ENCODE measurements at places on chromosomes 5 and 9.

GRCh38 chr5:3853362-3853761 lies 257.7 kb downstream of the IRX1 start:
- no peak for DNase-seq

DNA sequence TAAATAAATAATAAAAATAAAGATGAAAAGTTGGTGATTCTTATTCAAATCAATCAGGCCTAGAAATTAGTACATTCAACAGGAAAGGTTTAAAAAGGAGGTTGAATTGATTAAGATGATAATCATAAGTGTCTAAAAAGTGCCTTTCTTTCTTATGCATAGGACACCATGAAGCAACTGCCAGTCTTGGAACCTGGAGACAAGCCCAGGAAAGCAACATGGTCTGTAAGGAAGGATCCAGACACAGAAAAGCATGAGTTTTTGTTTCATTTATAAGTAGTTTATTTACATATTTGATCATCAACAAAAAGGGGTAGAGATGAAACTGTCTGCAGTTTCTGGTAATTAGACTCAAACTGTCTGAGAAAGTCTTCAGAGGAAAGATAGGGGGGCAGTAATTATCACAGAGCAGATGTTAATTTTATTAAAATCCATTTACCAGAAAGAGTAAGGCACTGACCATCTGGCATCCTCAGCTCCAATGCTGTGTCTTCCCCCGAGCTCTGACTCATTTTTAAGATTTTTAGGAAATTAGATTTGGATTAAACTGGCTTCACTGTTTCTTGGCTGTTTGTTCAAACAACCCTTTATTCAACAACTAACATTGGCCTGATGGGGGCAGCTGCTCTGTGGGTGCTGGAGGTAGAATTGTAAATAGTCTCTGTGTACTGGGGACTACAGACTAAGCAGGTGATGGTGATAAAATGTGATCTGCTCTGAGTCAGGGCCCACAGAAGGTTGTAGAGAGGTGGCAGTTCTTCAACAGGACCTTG lies 2.7 kb downstream of the RABEPK start:
- DNase-seq: peak; percentile 23

DNA sequence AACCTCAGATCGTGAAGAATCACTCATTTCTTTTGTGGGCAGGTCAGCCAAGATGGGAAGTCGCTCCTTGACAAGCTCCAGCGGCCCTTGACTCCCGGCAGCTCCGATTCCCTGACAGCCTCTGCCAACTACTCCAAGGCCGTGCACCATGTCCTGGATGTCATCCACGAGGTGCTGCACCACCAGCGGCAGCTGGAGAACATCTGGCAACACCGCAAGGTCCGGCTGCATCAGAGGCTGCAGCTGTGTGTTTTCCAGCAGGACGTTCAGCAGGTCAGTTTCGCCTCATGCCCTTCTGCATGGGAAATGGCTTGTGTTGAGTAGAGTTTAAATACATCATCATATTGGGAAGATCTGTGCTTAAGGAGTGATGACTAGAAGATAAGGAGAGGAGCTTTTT lies 173.3 kb downstream of the TRIO start:
- DNase-seq: no peak

DNA sequence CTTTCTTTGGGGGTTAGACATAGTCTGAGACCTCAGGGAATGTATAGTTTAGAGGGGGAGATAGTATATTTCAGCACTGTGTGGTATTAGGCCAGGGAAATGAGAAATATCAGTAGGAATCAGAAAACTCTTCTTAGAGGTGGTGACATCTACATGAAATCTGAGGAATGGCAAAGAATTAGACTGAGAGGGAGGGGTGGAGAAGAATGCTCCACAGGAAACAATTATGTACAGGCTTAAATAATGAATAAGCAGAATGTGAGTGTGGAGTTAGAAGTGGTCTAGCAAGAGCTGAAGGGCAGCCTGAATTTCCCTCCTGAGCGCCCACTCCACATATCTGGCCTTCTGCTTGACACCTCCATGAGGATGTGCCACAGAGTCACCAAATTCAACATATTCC lies 3.6 kb upstream of the MACIR start:
- DNase-seq: no peak

DNA sequence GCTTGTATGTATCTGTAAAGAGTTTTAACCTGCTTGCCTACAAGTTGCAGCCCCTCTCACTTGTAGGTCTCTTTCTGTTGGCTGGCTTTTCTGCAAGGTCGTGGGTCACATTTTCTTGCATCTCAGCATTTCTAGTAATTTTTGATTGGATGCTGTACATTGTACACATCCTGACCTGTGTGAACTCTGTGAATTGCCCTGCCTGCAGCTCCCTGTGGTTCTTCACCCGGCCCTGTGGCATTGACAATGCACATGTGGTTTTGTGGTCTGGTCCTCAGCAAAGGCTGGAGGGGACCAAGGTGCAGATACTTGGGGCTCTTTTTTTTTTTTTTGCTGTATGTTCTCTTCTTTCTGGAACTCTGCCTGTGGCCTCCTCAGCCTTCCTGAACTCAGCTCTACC lies 53.6 kb downstream of the WNK2 start:
- DNase-seq: no peak

DNA sequence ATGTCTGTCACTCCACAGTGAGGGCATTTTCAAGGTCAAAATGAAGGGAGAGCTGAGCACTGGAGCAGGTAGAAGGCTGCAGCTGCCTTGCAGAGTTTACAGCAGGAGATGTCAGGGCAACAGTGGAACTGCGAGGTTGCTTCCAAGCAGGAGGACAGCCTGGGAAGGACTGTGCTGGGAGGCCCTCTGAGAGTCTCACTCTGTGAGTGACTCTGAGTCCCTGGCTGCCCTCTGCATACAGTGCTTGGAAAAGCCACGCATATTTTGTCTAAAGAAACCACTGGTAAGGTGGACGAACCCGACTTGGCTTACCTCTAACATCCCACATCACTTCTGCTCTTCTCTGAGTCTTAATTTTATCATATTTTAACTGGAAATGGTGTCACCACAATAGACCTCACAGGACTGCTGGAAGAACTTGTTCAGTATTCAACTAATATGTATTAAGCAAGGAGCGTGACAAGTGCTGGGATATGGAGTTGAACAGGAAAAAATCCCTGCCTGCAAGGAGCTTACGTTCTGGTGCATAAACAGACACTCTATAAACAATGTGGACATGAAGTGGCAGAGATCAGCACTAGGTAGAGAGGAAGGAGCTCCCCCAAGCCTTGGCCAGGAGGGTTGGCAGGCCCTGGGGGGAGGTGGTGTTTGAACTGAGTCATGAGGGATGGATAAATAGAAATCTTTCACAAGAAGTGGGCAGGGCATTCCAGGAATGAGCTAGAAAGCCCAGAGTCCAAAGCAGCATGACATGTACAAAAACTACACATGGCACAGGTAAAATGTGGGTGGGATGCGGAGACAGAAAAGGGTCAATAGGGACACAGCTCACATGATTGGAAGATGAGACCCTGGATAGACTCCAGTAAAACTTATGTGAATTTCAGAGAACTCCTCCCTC lies 64.0 kb upstream of the FOXE1 start:
- no peak for DNase-seq

DNA sequence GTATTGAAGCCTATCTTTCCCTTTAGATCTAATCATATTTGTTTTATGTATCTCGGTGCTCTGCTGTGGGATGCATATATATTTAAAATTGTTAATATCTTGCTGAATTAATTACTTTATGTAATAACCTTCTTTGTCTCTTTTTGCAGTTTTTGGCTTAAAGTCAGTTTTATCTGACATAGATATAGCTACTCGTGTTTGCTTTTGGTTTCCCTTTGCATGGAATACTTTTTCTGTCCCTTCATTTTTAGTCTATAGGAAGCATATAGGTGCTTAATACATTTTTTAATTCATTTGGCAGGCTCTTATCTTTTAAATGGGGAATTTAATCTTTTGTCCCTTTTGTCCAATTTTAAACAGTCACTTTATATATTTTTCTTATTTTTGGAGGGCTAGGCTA lies 360.6 kb upstream of the PRR16 start:
- DNase-seq: no peak

DNA sequence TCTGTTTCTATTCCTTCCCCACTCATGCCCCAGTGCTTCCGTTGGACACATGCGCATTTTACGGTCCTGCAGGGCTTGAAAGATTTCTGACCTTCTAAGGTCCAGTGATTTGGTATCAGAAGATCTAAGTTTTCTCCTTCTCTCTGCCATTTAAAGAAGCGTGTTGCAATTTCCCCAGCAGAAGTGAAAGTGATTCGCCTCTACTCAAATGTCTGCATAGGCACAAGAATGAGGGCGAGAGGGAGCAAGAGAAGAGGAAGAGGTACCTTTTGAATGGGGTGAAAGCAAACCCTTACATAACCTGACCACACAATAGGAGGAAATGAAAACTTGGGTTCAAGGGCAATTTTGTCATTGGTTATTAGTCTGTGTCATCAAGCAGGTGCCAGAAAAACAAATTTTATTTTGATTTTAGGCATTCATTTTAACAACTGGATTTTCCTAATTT lies 31.7 kb upstream of the NR3C1 start:
- no peak for DNase-seq

DNA sequence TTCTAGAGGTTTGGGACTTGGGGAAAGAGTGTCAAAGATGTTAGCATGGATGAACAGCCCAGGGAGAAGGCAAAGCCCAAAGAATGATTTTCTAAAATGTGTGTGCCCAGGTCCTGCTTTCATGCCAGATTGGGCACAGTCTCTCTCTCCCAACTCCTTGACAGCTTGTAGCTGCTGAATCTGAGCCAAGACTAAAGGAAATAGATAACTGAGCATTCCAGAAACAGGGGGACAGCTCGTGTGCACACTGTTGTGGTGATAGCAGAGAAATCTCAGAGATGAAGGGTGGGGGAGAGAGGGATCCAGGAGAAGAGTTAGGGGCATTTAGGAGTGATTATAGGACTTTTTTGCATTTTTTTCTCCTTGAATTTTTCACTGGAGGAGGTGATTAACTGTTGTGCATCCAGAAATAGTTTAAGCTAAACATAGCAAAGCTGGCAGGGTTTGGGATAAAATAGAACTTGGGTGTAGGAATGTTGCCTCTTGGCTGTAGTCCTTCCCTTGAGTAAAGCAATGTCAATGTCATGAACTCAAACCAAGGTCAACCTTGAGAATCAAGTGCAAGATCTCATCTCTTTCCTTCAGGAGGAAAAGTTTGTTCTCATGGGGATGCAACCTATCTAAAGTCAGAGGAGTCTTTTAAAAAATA lies 245.9 kb downstream of the SH3GL2 start:
- DNase-seq: no peak

GRCh38 chr5:142053426-142054151 lies 40.8 kb upstream of the GNPDA1 start:
- peak; percentile 45 for DNase-seq

DNA sequence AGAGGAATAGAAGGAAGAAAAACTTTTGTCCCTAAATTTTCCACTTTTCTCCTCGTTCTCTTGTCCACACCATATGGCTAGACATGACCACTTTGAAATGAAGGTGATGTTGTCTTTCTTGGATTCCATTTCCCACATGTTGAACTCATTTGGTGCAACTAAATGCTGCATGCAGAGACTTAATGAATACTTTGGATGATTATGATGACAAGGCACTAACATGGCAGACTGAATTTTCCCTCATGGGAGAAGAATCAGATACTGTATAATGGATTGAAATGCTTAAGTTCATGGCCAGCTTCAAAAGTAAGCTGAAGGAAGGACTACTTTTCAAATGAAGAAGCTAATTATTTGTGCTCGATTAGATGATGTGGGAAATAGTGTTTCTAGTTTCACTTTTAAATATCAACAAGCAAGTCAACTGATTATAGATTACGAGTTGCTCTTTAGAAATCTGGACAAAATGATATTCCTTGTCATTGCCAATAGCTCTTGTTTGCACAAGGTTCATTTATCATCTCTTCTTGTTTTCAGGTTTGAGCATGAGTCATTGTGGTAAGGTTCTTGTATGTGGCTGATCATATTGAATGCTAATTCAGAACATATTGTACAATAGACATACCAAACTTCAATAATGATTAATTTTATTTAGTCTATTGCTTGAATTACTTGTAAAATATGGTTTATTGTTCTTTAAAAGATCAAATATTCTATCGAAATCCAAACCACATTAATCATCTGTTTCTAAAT lies 501.3 kb upstream of the FTMT start:
- no peak for DNase-seq

DNA sequence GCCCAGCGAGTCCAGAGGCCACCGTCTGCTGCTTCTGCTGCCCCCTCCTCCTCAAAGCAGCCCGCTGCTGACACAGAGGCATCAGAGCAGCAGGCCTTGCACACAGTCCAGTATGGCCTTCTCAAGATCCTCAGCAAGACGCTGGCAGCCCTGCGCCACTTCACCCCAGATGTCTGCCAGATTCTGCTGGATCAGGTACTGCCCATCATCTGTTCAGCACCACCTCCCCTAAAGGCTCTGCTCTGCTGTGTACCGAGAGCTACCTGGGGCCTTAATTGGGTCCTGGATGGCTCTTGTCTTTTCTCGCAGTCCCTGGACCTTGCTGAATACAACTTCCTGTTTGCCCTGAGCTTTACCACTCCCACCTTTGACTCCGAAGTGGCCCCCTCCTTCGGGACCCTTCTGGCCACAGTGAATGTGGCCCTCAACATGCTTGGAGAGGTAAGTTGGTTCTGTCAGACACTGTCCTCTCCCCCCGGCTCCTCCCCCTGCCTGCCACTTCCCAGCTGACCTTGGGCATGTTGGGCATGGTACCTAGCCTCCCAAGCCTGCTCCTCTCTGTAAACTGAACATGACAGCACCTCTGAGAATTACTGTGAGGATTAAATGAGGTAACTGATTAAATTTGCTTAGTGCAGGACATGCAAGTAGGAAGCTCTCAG lies 22.7 kb downstream of the SH3GLB2 start:
- no peak for DNase-seq

Data from H54 (cell line).